ENCODE measurements at places on chromosomes 2 and 18.

DNA sequence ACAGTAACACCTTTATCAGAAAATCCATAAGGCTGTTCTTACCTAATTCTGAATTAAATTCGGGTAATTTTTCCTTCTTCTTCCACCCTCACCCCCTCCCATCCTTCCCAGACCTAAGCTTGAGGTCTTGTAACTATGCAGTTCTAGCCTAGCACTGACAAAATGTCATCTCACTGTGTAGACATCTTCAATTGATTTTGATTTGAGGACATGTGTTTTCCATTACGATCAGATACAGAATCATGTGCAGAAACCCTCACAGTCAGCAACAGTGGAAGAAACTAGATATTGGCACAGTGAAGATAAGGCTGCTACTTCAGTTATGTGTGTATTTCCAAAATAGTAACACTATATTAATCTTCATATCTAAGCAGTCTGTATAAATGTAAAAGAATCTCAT is 244.6 kb downstream of the THSD7B start:
- no peak for DNase-seq

- DNase-seq = no peak
Observed at GRCh38 chr2:115460008-115460407, 1017.6 kb downstream of the DPP10 start.

GRCh38 chr2:127640082-127641072 is 5.6 kb upstream of the GPR17 start:
- no peak for DNase-seq

- no peak for DNase-seq
Observed at GRCh38 chr18:33432857-33433256, 7.7 kb downstream of the CCDC178 start.

Measured in stimulated activated naive CD4-positive, alpha-beta T cell (primary cell).